ENCODE measurements at places on chromosomes 1 and 21.

- no peak for DNase-seq
These were observed 76.6 kb downstream of the DMRTB1 start for GRCh38 chr1:53535846-53536245.

- DNase-seq: peak; percentile 26
These were observed 120.4 kb upstream of the PTGFR start for GRCh38 chr1:78370356-78370755.

DNA sequence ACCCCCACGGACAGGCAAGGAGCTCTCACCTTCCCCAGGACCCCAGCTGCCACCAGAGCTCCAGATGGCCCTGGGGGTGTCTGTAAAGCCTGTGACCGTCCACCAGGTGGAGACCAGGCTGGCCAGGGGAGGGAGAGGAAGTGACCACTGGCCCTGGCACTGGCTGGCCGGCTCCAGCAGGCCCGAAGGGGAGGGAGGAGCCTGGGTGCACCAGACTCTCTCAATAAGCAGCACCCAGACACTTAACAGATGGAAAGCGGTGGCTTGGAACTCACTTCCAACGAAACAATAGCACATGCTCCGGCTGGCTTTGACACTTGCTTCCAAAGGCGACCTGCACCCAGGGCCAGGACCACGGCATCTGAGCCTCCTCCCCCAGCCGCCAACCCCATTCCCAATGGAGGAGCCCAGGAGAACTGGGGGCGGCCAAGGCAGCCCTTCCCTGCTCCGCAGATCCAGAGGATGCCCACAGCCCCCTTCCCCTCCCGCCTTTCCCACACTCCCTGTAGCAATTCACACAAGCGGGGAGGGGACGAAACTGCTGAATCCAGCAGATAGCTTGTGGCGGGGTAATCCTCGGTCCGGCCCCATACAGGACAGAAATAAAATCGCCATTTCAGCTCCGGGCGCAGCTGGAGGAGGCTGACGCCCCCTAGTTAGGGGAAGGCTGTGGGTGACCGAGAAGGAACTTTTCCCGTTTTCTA, 742 bp upstream of the PDE9A start:
- peak; percentile 50 for DNase-seq

- peak; percentile 86 for DNase-seq
These were observed 55.3 kb downstream of the NME7 start for GRCh38 chr1:169312084-169312954.

DNA sequence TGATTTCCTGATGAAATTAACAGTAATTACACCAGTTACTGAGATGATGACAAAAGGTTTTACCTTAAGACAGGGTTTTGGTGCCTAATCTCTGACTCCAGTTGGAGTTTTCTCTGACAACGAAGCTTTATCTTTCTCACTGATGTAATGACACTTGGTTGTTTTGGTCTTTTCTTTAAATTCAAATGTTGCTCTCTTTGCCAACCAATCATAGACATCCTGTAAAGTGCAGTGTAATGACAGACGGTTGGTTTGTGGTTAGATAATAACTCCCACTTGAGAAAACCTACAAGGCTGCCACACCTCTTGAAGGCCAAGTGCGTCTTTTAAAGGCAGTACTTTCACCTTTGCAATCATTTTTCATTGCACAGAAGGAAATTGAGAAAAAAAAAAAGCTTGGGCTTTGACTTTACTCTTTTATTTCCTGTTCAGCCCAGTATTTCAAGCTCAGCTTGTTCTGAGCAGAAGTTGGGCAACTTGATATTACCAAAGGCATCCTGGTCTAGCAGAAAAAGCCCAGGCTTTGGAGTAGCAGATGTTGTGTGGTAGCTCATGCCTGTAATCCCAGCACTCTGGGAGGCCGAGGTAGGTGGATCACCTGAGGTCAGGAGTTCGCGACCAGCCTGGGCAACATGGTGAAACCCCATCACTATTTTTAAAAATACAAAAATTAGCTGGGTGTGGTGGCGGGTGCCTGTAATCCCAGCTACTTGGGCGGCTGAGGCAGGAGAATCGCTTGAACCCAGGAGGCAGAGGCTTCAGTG, 14.9 kb downstream of the PDIK1L start:
- DNase-seq: no peak

DNA sequence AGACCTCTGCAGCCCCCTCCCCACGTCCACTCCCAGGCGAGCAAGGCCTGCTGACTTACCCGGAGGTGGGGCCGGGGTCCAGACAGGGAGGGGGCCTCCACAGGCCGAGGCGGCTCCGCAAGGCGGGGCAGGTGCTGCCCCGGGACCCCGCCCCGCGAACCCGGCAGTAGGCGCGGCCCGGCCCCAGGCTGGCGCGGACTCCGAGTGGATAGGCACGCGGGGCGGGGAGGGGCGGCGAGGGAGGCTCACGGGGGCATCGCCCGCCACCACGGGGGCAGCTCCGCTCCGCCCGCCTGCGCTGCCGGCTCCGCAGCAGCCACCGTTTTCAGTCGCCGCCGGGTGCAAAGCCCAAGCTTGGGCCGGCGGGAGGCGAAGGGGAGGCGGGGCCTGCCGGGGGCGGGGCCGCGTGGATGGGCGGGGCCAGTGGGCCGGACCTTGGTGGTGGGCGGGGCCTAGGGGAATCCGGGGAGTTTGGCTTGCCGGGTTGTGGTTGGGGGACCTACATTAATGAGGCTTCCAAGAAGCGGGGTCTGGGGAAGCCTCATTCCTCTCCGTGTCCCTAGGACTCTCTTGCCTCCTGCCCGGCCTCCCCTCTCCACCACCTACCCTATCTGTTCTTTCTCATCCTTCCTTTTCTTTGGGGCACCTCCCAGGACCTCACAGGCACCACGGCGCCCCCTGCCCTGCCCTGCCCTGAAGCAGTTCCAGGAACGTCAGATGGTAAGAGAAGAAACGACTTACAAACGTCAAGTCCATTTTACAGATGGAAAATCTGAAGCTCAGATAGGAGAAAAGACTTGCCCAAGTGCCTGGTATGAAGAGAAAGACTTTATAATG, at the start of gene RIMS3:
Gene RIMS3, minus strand, starts transcription at position 348 of the 837 bp plus-strand sequence. CDS start 23,757 bp downstream, outside the sequence.
- no peak for DNase-seq

DNA sequence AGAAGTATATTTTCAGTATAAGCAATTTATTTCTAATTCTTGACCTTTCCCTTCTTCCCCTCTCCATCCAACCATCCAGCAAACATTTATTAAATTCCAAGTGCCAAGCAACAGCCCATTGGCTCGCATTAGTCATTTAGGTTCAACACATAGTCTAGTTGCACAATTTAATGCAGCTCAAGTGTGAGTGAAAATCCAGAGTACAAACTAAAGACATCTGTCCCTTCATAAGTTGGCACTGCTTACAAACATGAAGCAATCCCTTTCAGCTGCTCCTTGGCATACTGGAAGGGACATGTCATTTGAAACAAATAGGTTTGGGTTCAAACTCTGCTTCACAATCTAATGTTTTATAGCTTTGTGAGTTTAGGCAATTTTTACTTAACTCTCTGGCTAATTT, 10.7 kb downstream of the CASQ2 start:
- no peak for DNase-seq

- no peak for DNase-seq
These were observed 1.1 kb upstream of the COL6A2 start for GRCh38 chr21:46096596-46097335.

DNA sequence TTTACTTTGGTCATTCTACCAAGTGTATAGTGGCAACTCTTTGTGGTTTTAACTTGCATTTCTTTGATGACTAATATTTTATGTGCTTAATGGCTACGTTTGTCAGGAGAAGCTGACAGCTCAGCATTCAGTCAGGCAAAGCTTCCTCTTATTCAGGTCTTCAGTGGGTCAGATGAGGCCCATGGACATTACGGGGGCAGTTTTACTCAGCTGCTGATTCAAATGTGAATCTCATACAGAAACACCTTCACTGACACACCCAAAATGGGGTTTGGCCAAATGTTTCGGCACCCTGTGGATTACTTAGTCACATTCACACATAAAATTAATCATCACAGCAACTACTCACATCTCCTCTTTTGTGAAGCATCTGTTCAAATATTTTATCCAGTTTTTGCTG, 104.9 kb upstream of the PLD5 start:
- DNase-seq: peak; percentile 13

DNA sequence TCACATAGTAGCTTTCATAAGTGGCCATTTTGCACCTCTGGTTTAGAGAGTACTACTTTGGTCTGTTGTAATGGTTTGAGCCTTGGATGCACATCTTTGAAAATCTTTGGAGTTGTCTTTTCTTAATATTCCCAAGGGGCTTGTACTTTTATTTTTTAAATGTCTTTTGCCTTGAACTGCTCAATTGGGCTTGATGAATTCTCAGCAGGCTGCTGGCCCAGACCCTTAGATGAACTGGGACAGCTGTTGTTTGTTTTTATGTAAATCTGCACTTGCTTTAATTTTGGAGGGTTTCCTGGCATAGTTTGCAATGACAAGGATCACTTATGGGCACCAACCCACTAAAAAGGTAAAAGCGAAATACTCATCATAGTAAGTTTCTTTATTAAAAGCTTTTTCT, 24.9 kb downstream of the NGF start:
- no peak for DNase-seq

DNA sequence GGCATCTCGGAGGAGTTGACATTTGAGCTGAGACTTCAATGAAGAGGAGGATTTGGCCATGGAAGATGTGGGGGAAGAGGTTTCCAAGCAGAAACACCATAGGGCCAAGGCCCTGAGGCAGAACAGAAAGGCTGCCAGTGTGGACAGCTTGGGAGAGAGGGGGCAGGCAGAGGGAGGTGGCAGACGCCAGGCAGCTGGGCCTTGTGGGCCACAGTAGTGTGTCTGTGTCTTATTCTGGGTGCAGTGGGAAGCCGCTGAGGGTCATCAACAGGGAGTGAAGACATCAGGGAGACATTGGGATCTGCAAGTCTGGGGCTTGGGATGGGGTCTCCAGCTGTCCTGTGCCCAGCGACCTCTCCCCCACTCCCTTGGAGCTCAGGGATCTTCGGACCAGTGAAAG, 96.8 kb downstream of the LACTBL1 start:
- DNase-seq: no peak

DNA sequence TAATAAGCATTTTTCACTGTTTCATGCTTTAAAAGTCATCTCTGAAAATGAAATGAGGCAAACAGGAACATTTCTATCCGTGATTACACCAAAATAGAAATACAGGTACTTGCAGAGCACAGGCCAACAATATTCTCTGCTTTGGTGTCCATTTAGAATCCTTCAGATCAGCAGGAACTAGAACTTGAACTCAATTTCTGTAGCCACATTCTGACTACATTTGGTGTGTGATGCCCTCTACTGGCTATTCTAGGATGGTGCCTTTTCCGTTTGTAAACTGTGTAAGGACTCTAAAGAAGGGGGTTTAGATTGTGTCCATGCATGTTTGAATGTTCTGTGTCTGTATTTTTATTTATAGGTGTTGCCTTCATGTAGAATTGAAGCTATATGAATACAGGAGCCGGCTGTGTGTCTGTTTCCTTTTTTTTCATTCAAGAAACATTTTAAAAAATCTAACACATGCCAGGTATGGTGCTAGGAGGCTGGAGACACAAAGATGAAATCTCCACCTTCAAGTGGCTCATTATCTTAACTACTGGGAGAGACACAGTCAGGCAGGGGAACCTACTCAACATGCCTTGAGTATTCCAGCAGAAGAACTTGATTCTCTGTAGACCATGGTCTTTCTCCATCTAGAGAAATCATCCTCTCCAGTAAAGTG, 7.6 kb upstream of the ZNF326 start:
- DNase-seq: no peak

- no peak for DNase-seq
These were observed 23.1 kb downstream of the RHBDL2 start for GRCh38 chr1:38918568-38918967.

GRCh38 chr1:42930178-42931107, 28.2 kb downstream of the SLC2A1 start:
- DNase-seq: no peak

GRCh38 chr1:23553231-23554126, 5.8 kb downstream of the ID3 start:
- DNase-seq: no peak

- DNase-seq: no peak
These were observed 794 bp upstream of the FAM76A start for GRCh38 chr1:27724961-27725373.

DNA sequence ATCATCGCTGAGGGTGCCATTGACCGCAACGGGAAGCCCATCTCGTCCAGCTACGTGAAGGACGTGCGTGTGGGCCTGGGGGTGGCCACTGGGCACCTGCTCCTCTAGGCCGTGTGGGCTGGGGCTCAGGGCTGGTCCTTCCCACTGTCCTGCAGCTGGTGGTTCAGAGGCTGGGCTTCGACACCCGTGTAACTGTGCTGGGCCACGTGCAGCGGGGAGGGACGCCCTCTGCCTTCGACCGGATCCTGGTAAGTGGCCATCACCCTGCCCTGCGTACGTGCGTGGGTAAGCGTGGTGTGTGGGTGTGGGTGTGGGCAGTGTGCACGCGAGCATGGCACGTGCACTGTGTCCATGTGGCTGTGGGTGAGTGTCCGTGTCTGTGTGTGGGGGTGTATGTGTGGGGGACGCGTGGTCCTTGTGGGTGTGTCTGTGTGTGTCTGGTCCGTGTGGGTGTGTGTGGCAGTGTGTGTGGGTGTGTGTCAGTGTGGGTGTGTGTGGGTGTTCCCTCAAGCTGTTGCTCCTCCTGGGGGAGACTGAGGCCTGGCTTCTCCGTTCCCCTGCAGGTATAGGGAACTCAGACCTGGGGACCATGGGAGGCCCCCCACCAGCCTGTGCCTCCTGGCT, 16.5 kb downstream of the PFKL start:
- no peak for DNase-seq

DNA sequence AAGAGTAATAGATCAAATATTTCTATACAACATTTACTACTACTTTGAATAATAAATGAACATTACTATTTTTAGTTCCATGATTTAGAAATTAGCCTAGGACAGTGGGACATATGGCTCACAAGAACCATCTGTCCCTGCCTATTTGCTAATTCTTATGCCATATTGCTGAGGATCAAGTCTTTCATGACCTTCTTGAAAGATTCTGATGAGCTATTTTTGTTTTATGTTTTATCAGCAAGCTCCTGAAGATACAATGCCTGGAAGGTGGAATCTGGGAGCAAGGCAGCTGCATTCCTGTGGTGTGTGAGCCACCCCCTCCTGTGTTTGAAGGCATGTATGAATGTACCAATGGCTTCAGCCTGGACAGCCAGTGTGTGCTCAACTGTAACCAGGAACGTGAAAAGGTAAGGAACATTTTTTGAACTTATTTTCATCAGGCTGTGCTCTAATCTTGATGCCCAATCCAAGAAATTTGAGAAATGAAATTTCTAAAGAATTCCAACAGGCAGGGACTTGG, 326.7 kb downstream of the PAPPA2 start:
- peak; percentile 61 for DNase-seq

- no peak for DNase-seq
These were observed 52.1 kb upstream of the CSF3R start for GRCh38 chr1:36534711-36535412.

- no peak for DNase-seq
These were observed 22.3 kb upstream of the CASQ2 start for GRCh38 chr1:115790846-115791245.

- no peak for DNase-seq
These were observed 222.6 kb downstream of the CAMTA1 start for GRCh38 chr1:7007902-7008301.
